ENCODE measurements at places on chromosomes 6 and 20. TPM values are rescaled to one million over a fixed set of nuclear protein-coding genes. Genes with fewer than 3 reads are reported as not detected.

- H3K4me3 ChIP-seq, result no peak overlapping the region
- DNase-seq, result no peak
- no peak overlapping the region for H3K27ac ChIP-seq
- H3K27me3 ChIP-seq, result no peaks in the 10 kb centered on the region
- no peaks in the 10 kb centered on the region for H3K36me3 ChIP-seq
Observed at GRCh38 chr20:57911512-57912226, 201.9 kb upstream of the PMEPA1 start.

GRCh38 chr6:35686436-35686835, 2.3 kb downstream of the FKBP5 start:
- DNase-seq, result no peak
- no peak overlapping the region for H3K27ac ChIP-seq
- no peaks in the 10 kb centered on the region for H3K4me1 ChIP-seq
- no peak overlapping the region for H3K4me3 ChIP-seq
- H3K36me3 ChIP-seq, result no peaks in the 10 kb centered on the region

- no peaks in the 10 kb centered on the region for H3K36me3 ChIP-seq
- no peaks in the 10 kb centered on the region for H3K27me3 ChIP-seq
- H3K27ac ChIP-seq, result no peak overlapping the region
Observed at GRCh38 chr6:10613723-10614122, 80.7 kb downstream of the C6orf52 start.

OR2B6 gene
- total RNA-seq, result not detected
